ENCODE measurements at places on chromosomes 16 and 17.

- DNase-seq = no peak
These were observed 55.4 kb upstream of the ENDOV start for GRCh38 chr17:80359422-80360110.

- peak; percentile 29 for DNase-seq
These were observed 24.8 kb downstream of the ADCY9 start for GRCh38 chr16:4091240-4092012.

GRCh38 chr17:13462673-13463124 lies 139.0 kb downstream of the HS3ST3A1 start:
- no peak for DNase-seq

GRCh38 chr16:57988929-57989328 lies 11.5 kb downstream of the ZNF319 start:
- peak; percentile 29 for DNase-seq
